ENCODE measurements at places on chromosomes 5 and 9.

- no peak overlapping the region for H3K4me3 ChIP-seq
- no peak for DNase-seq
- H3K27ac ChIP-seq = no peak overlapping the region
- H3K36me3 ChIP-seq = no peaks in the 10 kb centered on the region
These were observed 510.9 kb downstream of the ZNF608 start for GRCh38 chr5:124235576-124235975.

- no peaks in the 10 kb centered on the region for H3K36me3 ChIP-seq
- peaks cover 52% of the 10 kb centered on the region for H3K4me1 ChIP-seq
- DNase-seq = no peak
- H3K27ac ChIP-seq = no peak overlapping the region
These were observed 5.3 kb upstream of the TJP2 start for GRCh38 chr9:69168709-69169217.

DNA sequence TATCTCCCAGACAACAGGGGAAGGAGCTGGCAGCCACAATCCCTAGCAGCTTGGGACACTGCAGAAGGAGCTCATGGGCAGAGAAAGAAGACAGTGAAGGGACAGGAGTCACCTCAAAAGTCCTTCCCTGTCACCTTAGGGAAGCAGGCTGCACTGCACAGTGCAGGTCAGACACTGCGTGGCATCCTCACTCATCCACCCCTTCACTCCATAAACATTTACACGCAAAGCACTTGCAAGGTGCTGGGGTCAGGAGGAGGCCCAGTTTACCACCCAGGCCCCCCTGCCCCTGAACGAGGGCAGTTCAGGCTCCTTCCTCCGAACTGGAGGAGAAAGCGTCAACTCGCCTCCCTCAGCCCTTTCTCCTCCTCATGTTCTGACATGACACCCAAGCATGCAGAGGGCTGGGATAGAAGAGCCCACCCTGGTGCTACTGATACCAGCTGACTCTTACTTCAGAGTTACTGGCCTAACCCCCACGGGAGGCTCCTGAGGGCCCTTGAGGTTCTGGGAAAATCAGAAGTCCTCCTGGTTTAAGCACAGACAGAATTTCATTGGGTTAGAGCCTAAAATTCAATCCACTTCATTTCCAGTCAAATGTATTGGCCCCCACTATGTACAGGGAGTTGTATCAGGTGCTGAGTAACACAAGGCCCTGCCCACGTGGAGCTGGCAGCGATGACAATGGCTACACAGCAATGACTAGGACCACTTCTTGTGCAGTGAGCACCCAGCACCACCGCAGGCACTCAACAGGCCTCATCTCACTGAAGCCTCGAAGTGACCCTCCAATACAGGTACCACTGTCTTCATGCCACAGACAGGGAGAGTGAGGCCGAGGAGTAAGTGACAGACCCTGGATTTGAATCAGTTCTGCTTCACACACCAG, 70.4 kb downstream of the RAPGEF1 start:
- peak overlapping the region; percentile 71 for H3K27ac ChIP-seq
- DNase-seq = no peak
- peaks cover 87% of the 10 kb centered on the region for H3K4me1 ChIP-seq
- H3K4me3 ChIP-seq = no peak overlapping the region
- H3K27me3 ChIP-seq = no peaks in the 10 kb centered on the region

DNA sequence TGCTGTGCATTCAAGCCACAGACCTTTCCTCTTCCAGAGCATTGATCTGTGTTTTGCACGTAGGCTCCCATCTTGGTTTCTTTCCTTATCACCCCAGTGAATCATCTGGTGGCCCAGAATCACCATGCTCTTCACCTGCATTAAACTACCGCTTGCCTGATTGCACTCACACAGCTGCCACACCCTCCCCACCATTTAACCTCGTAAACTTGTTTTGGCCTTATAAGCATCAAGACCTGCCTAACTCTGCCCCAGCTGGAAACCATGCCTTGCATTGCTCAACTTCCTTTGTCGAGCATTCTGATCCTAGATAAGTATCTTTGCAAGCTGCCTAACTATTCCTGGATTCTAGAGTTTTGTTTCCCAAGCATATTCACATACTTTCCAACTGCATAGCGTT, 369.6 kb upstream of the SEMA6A start:
- H3K36me3 ChIP-seq = no peaks in the 10 kb centered on the region
- no peak overlapping the region for H3K27ac ChIP-seq
- H3K4me3 ChIP-seq = no peak overlapping the region

All from left lung (tissue), 14 donors.